Activated CD4-positive, alpha-beta T cell treated with anti-CD3 and anti-CD28 coated beads for 24 hours (primary cell): ENCODE measurements at places on chromosomes 3 and 15.

- DNase-seq, result peak; percentile 62
Measured at GRCh38 chr3:10248984-10249748, 907 bp downstream of the TATDN2 start.

- no peak for DNase-seq
Measured at GRCh38 chr15:31397851-31398661, 71.4 kb downstream of the KLF13 start.

DNA sequence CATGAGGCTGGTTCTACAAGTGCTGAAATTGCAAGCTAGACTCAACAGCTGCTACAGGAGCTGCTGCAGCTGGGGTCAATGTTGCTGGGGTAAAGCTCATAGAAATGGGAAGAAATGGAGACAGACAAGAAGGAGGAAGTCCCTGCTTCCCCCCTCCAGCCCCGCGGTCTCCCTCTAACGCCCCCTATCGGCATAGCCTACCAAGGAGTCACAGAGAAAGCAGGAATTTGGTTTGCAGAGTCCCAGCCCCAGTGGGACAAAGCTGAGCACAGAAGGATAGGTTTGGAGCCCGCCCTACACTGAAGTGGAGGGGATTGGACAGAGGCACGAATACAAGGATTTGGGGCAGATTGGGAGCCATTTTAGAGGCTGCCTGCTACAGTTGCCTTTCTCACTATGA, 176.9 kb upstream of the ANKRD28 start:
- no peak for DNase-seq

- DNase-seq, result no peak
Measured at GRCh38 chr3:137325170-137325569, 367.4 kb downstream of the IL20RB start.

DNA sequence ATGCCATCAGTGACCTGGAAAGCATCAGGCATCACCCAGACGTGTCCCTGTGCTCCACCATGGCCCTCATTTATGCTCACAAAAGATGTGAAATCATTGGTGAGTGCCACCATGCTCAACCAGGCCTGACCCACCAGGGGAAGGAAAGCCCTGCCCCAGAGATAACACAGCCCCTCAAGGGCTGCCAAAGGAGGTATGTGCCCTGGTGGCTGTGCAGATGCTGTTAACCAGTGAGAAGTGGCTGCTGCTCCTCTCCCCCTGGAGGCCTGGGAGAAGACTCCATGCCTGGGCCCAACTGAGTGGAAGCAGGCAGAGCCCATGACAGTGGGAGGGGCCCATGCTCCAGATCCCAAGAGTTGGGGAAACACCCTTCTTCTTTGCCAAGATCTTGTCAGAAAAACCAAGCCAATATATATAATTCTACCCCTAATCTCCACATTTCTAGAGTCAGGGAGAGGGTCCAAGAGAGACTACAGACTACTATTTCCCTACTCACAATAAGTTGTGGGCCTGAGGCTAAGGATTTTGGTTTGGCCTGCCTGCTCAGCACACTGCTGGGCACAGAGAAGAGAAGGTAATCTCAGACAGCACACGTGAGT, 2.7 kb downstream of the TTC21A start:
- DNase-seq, result no peak

- no peak for DNase-seq
Measured at GRCh38 chr3:124770336-124771082, 40.3 kb downstream of the UMPS start.

DNA sequence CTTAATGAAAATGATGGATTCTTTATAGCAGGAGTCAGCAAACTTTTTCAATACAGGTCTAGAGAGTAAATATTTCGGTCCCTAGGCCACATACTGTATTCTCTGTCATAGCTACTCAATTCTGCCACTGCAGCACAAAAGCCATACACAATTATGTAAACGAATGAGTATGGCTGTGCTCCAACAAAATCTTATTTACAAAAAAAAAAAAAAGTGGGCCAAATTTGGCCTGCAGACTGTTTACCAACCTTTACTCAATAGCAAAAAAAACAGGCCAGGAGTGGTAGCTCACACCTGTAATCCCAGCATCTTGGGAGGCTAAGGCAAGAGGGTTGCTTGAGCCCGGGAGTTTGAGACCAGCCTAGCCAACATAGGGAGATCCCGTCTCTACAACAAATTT, 41.1 kb downstream of the TTBK2 start:
- DNase-seq, result no peak

- no peak for DNase-seq
Measured at GRCh38 chr3:59609657-59610348, 560.0 kb upstream of the CFAP20DC start.

DNA sequence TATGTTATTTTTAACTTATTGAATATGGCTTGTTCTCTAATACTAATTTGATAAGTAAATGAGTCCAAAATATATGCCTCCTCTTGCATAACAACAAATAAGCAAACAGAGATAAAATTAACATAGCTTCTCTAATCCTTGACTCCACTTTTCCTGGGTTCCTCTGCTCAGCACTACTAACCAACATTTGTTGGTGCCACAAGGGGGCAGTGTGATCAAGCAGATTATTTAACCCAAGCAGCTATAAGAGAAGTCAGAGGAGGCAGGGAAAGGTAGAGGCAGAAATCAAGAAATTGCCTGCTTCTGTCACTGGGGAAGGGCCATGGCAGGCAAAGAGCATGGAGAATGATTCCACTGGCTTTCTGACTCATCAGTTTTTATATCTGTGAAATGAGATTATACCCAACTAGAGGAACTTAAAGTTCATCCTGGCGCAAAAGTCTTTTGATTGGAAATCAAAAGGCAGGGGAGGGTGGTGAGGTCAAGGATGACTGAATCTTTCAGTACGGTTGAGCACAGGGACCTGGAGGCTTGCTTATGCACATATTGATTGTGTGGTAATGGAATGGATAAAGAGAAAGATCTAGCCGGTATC, 152.2 kb downstream of the IGSF11 start:
- peak; percentile 52 for DNase-seq

- no peak for DNase-seq
Measured at GRCh38 chr3:177402533-177402932, 205.3 kb upstream of the TBL1XR1 start.

DNA sequence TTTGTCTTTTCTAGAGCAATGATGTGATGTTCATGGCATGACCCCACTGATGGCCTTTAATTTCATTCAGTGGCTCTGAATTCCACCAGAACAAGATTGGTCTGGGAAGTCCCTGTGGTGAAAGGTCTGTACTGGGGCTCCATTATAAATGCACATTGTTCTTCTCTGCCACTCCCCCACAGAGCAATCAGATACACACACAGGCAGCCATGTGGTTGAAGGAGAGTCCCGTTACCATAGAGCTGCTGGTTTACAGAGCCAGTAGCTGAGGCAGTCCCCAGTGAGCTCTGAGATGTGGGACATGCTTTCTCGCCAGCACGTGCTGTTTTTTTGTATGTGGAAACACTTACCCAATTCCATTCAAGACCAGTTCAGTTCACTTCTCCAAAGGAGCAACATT, 172.7 kb upstream of the TRIM42 start:
- DNase-seq, result no peak

DNA sequence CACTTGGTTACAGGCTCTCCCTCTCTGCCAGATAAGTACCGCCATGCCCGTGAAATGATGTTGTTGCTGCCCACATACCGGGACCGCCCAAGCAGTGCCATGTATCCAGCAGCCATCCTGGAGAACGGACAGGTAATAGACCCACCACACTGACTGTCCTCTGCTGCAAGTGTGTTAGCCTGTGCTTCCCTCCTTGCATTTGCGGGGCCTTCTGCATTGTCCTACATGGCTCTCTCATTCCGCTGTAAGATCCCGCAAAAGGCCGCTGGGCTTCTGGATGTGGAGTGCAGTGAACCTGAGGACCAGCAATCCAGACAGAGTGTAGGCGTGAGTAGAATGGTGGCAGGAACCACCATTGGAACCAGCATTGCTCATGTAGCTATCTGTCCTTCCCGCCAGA, 10.6 kb upstream of the MANF start:
- DNase-seq, result no peak

GRCh38 chr15:59165726-59166125, 40.9 kb upstream of the LDHAL6B start:
- no peak for DNase-seq

GRCh38 chr3:135165260-135165659, 370.2 kb downstream of the EPHB1 start:
- DNase-seq, result no peak

GRCh38 chr3:43764056-43764455, 73.3 kb downstream of the ABHD5 start:
- DNase-seq, result no peak

DNA sequence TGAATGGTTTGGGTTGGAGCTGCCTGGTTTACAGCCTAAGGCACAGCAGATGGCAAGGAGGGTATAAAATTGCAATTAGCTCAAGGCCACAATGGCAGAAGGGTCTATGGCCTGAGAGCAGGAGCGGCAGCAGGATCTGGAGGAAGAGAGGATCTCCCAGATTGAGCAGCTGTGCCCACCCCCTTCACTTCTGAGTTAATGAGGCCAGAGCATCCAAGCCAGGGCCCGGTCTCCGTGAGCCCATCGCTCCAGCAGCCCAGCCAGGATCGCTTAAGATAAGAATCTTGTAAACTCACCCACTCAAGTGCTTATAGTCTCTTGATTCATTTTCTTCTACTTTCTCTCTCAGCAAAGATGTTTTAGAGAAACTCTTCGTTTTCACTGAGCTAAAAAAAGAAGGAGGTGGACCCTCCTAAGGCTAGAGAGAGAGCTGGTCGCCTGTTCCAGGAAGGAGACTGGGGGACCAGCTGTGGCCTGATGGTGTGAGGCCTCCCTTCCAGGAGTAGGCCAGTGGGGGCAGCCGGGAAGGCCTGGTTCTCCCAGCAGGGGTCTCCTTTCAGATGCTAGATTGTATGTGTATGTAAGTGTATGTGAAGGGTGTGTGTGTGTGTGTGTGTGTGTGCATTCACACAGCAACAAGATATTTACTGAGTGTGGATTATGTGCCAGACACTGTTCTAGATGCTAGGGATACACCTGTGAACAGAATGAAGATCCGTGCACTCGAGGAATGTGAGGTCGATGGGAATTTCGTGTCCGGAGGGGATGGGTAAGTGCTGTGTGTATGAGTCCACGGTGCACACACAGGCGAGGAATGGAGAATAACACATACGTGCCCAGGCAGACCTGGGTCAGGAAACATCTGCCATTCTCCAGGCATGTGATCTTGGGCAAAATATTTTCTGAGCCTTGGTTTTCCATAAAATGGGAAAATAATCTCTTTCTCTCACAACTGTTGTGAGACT, 18.6 kb downstream of the MAGEF1 start:
- DNase-seq, result no peak

- DNase-seq, result no peak
Measured at GRCh38 chr3:134291319-134292254, 40.9 kb upstream of the RYK start.

DNA sequence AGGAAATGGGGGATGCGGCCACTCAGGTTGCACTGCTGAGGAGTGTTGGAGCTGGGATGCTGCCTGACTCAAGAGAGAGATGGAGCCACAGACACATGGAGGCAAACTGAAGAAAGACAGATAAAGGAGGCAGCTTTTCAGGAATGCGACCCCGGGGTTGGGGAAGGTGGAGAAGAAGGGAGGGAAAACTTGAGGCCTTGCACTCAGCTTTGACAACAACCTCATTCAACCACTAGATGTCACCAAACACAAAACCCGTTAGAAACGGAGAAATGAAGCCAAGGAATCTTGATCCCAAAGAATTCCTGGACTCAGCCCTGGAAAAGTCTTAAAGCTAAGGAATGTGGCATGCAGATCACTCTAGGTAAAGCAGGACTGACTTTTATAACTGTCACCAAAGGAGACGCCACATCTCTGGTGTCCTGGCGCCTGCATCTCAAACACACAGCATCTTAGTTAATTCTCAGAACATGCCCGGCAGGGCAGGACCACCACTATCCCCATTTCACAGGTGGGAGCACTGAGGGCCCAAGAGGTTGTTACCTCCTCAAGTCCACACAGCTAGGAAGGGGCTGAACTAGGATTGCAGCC, 59.6 kb upstream of the LMCD1 start:
- no peak for DNase-seq
